ENCODE measurements at places on chromosomes 2 and 18.

GRCh38 chr2:216632346-216632951 is 771 bp upstream of the IGFBP2 start:
- DNase-seq, result no peak

DNA sequence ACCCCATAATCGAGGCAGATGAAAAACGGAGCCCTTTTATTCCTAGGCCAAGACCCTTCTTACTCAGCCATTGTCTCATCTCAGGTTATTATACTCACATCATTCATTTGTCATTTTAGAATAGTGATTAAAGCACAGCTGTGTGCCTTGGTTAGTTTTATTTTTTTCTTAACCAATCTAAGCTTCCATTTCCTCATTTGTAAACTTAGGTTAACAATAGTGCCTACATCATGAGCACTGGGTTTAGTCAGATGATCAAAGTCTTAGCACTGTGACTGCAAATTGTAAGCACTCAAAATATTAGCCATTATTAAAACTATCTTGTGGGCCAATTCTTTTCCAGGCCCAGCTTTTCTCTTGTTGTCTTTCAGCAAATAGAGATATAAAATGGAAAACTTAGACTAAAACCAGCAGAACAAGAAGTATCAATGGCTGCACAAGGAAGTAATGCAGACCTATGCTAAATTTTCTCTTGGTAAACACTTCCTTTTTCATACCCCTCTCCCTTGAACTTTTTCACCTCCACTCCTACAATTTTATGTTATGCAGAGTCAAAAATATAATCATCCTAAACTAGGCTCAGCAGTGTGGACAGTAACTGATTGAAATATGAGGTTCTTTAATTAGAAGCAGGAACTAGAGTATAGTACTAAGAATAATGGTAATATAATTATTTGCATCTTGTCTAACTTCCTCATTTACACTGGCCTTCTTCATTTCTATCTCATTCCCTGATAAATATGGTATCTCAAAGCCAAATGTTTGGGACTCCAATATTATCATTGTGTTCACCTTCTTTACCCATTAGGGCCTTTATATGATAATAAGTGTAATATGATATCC is 21.5 kb upstream of the GALNT3 start:
- DNase-seq, result peak; percentile 3

DNA sequence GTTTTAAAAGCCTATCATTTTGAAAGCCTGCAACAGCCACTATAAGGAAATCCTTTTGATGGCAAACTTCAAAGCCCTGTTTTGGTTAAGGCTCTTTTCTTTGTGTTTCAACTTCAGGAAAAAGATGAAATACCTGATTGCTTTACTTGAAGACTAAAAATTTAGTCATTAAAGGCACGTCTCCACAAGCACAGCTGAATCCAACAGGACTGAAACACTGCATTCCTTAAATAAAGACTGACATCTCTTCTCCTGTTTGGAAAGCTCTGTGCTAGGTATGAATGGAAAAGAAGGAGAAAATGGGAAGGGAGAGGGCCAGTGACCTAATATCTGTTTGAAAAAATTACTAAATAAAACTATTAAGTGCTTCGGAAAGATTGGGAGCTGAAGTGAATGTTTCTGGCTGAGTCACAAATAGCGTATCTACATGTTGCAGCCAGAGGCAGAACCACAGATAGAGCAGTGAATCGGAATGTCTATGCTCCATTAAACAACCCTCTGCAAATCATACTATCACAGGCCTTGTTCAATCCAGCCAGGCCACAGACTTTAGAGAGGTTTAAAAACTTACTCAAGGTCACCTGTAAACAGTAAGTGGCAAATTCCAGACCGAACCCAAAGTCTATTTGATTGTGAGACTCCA is 21.1 kb upstream of the RALBP1 start:
- no peak for DNase-seq

- DNase-seq, result no peak
Observed at GRCh38 chr2:64568836-64569235, 44.7 kb downstream of the AFTPH start.

DNA sequence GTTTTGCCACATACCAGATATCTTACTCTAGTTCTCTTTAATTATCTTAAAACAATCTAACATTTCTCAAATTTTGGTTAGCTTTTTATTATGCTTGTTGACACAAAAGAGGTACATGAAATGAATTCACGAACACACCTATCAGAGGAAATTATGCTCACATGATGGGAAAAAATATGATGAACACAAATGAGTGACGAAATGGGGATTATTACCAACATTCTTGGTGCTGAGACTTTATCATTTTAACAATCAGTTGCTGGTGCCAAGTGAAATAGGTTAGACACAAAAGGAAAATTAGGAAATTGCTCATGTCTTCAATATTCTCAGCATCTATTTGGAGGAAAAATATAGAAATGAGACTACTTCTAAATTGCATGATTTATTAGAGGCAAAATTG is 944.7 kb upstream of the NRXN1 start:
- no peak for DNase-seq

DNA sequence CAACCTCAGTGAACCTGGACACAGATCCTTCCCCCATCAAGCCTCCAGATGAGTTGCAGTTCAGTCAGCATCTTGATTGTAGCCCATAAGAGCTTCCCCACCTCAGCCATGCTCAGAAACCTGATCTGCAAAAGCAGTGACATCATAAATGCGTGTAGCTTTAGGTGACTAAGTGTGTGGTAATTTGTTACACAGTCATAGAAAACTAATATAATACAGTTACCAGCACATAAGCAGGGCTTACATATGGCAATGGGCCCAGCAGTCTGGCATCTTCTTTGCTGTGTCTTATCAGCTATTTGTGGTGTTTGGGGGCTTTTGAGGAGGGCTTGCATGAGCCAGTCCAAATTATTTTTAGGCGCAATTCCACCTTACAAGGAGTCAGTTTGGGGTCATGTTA is 807.0 kb downstream of the SLC4A3 start:
- no peak for DNase-seq

DNA sequence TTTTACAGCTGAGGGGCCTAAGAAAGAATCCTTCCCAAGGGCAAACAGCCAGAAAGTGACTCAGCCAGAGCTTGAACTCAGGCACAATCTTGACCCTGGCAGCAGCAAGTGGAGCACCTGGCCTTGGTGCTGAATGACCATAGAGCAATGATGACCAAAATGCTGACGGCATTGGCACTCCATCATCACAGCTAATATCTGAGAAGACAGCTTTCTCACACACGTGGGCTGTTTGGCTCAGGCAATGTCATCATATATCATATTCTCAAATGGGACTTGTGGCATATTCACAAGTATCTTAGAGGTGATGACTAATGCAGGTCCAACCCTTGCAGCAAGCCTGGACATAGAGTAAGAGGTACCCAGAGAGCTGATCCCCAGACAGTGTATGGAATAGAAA is 443.9 kb upstream of the MYT1L start:
- no peak for DNase-seq

GRCh38 chr2:160308915-160309314 is 108.8 kb upstream of the ITGB6 start:
- DNase-seq, result no peak

DNA sequence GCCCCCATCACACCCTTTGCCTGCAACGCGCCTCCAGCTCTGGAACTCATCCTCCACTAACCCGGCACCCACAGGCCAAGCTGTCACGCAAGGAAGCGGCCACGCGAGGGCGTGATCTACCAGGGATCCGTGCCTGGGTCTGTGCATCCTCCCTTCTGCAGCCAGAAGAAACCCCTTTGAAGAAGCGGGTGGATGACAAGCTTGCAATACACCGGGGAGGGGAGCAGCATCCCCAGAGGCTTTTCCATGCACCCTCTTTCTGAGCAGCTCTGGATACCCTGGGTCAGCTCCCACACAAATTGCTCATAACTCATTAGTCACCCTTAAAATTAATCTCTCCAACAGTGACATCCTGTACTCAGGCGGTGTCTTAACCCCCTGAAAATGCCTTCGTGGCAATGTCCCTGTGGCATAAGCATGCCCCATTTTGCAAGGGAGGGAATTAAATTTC is 47.6 kb downstream of the PDCL3 start:
- peak; percentile 49 for DNase-seq

GRCh38 chr2:172107690-172108586 is 5.2 kb upstream of the DLX2 start:
- DNase-seq, result peak; percentile 1

- DNase-seq, result no peak
Observed at GRCh38 chr2:101508636-101509035, 33.7 kb upstream of the RFX8 start.

Measured in germinal center (tissue), 1 donor.